Stimulated activated effector memory CD8-positive, alpha-beta T cell treated with anti-CD3 and anti-CD28 coated beads, Interleukin-12 subunit alpha, Interleukin-12 subunit beta, amount 100 ng/mL, for 72 hours (primary cell): ENCODE measurements at places on chromosomes 4 and X.

DNA sequence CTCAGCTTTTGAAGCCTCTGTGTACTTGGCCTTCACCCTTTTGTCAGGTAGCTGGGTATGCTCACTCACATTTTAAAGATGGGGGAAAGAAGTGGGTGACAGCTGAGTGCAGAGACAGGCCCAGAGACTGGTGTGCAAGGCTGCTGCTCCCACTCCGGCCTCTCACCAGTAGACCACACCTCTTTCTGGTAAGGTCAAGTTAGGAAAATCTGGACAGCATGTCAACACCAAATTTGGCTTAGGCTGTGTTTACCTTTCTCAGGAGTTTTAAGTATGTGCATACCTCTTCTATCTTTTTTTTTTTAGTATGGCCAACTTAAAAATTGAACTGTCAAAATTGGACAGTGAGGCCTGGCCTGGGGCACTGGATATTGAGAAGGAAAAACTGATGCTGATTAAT is 66.6 kb downstream of the CLDN22 start:
- DNase-seq = no peak

DNA sequence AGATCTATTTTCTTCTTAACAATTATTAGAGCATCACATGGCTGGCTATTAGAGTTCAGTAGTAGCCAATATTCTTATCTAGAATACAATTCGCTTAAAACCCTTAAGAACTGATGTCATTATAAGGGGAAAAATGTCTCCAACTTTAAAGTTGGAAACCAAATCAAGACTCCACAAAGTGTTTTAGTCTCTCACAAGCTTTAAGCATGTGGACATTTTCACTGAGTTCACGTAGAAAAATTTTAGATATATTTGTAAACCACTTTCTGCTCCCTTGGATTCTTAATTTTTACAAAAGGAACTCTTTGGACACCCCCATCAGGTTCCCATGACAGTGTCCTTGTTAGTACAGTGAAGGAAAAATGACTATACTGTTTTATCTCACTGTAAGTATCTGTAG is 123.9 kb upstream of the NAP1L5 start:
- DNase-seq = no peak

DNA sequence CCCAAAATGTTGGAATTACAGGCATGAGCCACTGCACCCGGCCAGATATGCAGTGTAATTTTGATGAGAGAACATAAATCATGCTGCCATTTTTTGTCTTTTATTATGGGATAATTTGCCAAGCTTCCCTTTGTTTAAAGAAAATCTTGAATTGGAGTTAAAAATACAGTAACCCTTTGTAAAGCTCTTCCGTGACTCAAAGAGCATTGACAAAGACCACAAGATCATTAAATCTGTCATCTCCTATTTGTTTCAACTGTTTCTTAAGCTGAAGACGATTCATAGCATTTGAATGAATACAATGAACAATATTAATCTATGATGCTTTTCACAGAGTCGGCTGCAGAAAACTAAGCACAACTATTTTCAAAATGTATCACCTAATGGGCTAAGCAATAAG is 132.6 kb downstream of the ANAPC4 start:
- DNase-seq = no peak

DNA sequence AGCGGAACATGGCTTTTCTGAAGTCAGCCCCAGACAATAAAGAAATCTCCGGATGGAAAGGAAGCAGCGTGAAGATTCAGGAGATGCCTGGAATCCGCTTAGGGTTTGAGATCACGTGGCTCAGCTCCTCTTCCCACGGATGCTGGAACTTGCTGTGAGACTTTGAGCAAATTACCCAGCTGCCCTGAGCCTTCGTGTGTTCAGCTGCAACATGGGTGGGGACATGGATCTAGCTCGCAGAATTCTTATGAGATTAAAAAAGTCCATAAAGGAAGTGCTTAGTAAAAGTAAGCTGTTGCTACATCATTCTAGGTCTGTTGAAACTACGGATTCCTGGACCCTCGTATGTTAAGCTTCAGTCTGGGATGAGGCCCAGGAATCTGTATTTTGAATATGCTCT is 55.7 kb upstream of the STIM2 start:
- no peak for DNase-seq

- DNase-seq = no peak
Measured at GRCh38 chrX:129802863-129803262, 23.1 kb downstream of the SASH3 start.

DNA sequence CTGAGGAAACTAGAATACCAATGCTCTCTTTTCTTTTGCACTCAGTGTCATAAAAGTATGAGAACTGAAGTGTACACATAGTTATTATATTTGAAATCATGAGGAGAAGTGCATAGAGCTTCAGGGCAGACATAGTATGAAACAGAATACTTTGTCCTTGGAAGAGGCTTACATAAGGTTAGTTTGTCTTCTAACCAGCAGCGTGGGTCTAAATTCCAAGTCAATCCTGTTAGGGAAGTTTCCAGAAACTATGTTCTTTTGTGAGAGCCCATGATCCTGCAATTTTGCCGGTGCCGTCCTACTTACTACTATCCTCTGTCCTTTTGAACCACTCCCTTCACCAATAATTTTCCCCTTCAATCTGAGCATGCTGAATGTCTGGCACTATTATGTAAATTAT is 156.2 kb downstream of the PABPC4L start:
- no peak for DNase-seq

- no peak for DNase-seq
Measured at GRCh38 chr4:86876894-86877685, 15.1 kb downstream of the C4orf36 start.

DNA sequence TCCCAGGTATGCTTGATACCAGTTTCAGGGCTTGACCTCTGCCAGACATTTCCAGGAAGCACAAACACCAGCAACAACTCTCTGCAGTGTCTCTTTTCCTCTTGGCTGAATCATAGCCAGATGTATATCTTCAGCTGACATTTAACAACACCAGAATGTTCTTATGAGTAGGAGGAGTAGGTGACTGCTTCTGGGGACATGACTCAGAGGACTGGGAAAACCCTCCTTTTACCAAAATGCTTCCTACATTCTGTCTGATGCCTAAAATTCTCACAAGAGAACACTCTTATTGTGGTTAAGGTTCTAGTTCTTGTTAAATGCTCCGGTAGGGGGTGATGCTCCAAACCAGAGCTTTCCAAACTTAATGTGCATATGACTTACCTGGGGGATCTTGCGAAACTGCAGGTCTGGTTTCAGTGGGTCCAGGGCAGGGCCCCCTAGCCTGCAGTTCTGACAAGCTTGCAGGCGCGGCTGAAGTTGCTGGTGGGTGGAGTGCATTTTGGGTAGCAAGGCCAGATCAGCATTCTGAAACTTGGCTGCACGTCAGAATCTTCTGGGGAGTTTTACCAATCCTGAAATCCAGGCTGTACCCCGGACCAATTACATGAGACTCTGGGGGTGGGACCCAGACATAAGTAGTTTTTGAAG is 329.3 kb upstream of the RPS6KA3 start:
- peak; percentile 54 for DNase-seq

DNA sequence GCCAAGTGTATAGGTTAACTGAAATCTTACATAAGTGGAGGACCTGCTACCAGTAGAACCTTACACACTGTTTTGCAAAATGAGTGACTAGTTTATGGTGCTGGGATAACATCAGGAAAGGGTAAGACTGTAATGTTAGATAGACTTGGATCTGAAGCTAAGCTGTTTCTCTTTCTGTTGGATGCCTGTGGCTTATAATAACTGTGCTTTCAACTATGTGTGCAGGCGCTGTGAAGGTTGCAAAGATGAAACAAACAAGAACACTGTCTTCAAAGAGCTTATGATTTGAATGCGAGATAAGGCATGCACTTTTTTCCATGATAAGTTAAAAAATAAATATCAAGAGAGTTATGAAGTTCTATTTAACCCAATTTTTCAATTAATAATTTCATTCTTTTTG is 34.5 kb upstream of the LCORL start:
- DNase-seq = no peak

- DNase-seq = no peak
Measured at GRCh38 chr4:16438986-16439385, 212.7 kb upstream of the TAPT1 start.

DNA sequence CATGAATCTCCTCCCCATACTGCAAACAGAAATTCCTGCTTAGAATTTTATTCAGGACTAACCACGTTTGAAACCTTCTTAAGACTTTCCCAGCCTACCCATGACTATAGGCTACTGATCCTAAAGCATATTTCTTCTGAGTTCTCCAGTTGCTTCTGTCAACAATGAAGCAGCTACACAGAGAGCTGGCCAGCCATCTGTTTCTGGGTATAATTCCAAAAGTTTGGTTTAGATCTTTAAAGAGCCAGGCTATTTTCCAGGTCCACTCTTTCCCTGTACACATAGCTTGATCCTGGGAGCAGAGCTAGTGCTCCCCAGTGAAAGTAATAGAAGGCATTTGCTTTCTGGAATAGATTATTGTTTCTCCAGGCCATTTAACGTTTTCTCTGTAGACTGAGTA is 4.0 kb upstream of the ITM2A start:
- no peak for DNase-seq

DNA sequence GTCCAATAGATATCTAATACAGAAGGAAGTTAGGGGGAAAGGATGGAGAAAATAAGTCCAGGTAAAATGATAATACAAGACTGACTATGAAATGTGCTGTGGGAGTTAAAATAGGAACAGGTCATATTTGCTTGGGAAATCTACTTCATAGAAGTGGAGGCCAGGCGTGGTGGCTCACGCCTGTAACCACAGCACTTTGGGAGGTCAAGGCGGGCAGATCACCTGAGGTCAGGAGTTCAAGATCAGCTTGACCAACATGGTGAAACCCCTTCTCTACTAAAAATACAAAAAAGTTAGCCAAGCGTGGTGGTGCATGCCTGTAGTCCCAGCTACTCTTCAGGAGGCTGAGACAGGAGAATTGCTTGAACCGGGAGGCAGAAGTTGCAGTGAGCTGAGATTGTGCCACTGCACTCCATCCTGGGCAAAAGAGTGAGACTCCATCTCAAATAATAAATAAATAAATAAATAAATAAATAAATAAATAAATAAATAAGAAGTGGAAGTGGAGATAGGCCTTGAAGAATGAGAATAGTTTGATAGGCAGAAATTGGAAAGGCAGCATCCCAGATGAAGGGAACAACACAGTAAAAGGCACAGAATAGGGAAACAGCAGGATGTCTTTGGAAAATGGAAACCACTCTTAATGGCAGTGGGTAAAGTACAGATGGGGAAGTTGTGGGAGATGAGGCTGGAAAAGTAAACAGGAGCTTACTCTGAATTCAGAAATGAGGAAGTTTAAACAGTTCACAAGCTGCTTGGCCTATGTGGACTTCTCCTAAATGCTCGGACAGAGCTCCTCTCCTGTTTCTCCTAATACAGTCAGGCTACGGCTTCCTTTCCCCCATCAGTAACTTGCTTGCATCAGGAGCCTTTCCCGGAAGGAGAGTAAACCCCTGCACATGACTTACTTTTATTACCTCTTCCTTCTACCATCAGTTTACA is 15.1 kb upstream of the GK start:
- no peak for DNase-seq

DNA sequence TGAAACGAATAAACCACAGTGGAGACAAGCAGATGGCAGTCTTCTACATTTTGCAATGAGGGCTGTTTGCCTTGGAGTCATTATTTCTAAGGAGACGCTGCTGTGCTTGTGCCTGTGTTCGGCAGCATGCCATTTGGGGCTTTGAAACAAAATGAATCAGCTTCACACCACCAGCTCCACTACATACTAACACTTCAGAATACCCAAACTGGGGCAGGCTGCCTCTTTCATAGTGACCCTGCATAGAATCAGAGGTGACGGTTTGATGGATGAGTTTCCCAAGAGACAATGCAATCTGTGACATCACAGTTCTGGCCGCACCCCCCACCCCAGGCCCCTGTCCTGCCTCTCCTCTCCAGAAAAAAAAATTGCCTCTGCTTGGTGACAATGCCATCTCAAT is 57.1 kb upstream of the MID1 start:
- no peak for DNase-seq

DNA sequence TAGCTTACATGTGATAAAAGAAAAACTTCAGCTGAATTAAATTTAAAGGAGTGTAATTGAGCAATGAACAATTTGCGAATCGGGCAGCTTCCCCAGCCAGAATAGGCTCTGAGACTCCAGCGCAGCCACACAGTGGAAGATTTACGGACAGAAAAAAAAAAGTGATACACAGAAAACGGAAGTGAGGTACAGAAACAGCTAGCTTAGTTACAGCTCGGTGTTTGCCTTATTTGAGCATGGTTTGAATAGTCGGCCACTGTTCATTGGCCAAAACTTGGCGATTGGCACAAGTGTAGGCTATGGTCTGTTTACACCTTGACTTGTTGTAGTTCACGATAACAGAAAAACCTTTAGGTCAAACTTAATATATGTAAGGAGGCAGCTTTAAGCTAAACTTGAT is 16.7 kb upstream of the SUPT20HL1 start:
- DNase-seq = no peak

- DNase-seq = no peak
Measured at GRCh38 chrX:10326578-10326977, 169.8 kb downstream of the CLCN4 start.

DNA sequence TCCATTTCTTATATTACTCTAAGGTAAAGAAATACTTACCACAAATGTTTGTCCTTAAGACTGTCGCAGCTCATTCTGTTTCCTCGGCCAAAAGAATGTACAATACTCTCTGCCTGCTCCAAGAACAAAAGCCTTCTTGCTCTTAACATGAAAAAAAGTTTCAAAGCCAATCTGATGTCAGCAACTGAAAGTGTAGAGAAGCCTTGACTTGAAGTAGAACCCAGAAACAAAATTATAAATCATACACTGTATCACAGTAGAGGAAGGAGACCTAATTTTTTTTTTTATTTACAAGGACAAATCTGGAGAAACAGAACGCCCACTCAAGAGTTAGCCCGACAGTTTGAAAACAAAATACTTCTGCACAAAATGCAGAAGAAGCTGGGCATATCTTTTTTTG is at the start of gene MCF2:
MCF2 (minus strand) TSS at position 101 of the 400 bp plus-strand sequence. CDS start 56,423 bp downstream, outside the sequence.
- no peak for DNase-seq

GRCh38 chr4:80781431-80781830 is 249.1 kb upstream of the BMP3 start:
- DNase-seq = no peak

DNA sequence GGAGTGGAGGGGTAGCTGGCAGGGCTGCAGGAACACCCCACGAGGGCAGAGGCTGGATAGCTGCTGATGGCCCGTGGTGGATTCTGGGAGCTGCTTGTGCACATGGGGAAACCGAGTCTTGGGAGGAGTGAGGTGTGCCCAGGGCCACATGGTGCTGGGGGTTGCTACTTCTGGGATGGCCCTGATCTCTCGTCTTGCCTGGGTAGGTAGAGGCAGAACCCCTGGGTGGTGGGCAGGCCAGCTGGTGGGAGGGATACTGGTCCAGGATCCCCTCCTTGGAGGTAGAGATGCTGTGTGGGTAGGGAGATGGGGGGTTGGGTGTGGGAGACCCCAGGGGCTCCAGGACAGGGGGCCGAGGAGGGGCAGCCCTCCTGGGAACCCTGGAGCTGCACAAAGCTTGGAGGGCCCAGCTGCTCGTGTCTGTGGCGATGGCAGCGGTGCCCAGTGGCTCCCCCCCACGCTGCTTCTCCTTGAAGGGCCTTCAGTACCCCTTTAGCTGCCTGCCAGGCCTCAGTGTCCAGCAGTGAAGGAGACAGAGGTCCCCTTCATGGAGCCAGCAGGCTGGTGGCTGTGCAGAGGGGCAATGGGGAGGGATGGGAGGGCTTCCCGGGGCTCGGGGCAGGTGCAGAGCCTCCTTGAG is 3.2 kb downstream of the NAT8L start:
- DNase-seq = no peak
